ENCODE measurements at places on chromosomes 7 and 10.
A peak's percentile ranks its signal among the peaks of the same experiment; 100 is the strongest.

- DNase-seq = no peak
Measured at GRCh38 chr10:118642228-118642627, 46.8 kb upstream of the PRLHR start.

DNA sequence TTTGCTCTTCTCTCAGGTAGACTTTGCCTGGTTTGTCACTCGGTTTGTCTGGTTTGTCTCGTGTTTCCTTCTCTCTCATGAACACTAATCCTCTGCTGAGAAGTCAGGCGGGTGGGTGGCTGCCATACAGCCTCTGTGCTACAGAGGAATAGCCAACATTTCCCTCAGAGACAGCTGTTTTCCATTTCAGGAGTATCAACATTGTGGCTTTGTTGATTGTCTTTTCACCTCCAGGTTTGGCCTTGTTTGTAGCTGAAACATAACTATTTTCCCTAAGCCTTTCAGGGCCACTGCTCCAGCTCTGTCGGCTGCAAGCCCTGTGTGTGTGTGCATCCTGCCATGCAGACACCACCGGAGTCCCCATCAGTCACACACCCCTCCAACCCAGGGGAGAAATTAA is 122.8 kb downstream of the BAMBI start:
- no peak for DNase-seq

DNA sequence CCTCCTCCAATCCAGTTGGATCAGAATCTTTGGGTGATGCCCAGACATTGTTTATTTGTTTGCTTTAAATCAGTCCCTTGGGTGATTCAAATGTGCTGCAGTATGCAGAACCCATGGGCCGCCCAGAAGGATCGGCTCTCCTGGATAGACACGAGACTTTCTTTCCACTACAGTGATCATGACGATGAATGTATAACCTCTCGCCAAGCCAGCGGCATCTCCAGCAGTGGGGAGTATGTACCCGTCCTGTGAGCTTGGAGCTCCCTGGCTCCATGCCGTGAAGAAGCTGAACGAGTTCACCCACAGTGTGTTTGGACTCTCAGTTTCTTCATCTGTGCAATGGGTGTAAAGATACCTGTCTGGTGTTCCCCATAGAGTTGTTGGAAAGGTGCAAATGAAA is 162.3 kb downstream of the CAMK1D start:
- no peak for DNase-seq

DNA sequence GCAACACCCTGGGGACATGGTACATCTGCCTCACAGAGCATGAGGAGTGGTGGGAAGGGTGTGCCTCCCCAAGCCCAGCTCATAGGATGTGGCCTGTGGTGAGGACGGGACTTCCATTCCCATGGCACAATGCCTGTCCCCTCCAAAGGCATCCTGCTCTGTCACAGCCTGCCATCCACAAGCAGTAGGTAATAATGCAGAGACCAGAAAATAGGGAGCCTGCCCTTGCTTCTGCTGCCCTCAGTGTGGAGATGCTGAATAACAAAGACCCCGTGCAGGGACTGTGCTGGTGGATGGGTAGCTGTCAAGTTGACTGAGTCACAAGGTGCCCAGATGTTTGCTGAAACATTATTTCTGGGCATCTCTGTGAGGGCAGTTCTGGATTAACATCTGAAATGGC is 199.9 kb upstream of the GRB10 start:
- no peak for DNase-seq

DNA sequence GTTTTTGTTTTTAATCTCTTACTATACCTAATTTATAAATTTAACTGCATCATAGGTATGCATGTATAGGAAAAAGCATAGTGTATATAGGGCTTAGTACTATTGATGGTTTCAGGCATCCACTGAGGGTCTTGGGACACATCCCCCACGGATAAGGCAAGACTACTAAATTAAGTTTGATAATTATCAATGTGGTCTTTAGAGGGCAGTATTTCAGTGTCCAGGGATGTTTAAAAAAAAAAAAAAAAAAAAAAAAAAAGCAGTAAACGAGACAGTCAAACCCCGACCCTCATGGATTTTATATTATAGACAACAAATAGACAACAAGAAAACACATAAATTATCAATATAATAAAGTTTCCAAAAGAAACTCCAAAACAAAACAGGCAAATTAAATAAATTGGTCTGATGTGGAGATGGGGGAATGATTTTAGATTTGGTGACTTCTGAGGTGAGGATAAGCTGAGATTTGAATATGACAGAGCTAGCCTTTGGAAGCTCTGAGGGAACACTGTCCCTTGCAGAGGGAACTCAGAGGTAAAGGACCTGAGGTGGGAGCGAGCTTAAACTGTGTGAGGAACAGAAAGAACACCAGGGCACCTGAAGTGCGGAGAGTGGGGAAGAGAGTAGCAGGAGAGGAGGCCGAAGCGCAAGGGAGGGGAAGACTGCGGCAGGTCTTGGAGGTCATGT is 14.8 kb downstream of the ACSM6 start:
- no peak for DNase-seq

DNA sequence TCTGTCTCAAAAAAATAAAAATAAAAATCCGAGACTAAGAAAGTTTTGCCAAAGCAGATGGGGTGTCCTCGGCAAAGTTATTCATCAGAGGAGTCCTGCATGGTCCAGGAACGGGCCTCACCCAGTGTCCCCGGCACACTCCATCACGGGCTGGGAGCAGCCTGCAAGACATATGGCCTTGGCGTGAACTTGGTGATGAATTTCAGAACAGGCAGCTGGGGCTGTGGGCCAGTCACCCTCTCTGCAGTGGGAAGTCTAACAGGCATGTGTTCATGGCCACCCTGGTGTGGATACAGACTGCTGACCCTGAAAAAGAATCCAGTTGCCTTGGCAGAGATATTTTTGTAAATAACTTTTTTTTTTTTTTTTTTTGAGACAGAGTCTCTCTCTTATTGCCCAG is 34.7 kb downstream of the NPTX2 start:
- DNase-seq = no peak

GRCh38 chr7:100539436-100540006 is 518 bp downstream of the AGFG2 start:
- DNase-seq = no peak

- peak; percentile 90 for DNase-seq
Measured at GRCh38 chr10:6580279-6581029, 378 bp upstream of the PRKCQ start.

DNA sequence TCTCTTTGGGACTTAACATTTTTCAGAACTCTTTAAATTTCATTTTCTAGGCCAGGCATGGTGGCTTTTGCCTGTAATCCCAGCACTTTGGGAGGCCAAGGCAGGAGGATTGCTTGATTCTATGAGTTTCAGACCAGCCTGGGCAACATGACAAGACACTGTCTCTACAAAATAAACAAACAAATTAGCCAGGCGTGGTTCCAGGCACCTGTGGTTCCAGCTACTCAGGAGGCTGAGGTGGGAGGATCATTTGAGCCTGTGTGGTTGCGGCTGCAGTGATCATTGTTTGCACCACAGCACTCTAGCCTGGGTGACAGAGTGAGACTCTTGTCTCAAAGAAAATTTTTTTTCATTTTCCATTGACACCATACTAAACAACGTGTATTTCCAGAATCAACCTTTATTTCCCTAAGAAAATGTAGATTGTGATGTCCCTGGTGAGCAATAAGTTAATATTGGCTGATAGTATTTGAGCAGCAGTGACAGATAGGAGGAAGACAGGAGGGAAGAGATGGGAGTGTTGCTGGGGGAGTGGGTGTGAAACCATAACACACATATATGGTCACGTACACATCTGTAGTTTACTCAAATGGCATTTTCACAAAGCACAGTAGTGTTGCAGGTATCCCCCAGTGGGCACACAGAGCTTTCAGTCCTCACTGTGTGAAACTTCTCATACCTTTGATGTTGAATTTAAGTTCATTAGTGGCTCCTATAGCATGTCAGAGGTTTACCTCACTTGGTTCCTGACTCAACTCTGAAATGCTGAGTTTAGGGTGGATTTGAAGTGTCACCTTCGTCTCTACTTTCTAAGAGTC is 205.6 kb downstream of the AUTS2 start:
- no peak for DNase-seq

GRCh38 chr10:63213489-63213888 is 80.4 kb downstream of the NRBF2 start:
- no peak for DNase-seq

DNA sequence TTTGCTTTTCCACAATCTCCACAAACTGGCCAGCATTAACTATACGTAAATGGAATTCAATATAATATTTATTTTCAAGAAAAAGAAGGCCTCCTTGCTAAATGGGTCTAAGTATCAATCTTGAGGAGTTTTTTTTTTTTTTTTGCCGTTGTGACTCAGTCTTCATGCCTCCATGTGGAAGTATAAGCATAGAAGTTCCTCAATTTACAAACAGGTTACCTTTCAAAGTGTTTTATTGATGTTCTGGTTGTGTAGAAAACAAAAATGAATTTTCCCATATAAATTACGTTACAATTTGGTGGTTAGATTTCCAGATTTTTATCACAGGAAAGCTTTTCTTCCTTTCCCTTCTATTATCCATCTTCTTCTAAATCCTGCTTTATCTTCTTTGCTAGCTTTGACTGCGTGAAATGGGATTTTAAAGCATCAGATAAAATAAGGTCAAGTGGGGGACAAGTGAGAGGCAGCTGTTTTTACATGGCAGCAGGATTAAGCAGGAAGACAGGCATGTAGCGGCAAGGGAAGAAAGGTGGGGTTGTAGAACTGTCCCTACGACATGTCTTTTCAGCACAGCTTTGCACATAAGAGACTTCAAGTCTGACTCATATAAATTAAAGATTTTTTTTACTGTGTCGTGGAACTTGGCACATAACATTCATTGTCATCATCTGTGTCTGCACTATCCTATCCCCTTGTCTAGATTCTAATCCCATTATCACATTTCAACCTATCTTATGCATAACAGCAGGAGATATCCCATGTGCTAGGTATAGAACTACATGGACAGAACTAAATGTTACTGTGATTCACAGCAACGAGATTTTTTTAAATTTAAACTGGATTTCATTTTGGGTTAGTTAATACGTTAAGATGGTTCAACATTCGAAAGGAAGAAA is 135.3 kb upstream of the FAM3C start:
- no peak for DNase-seq

DNA sequence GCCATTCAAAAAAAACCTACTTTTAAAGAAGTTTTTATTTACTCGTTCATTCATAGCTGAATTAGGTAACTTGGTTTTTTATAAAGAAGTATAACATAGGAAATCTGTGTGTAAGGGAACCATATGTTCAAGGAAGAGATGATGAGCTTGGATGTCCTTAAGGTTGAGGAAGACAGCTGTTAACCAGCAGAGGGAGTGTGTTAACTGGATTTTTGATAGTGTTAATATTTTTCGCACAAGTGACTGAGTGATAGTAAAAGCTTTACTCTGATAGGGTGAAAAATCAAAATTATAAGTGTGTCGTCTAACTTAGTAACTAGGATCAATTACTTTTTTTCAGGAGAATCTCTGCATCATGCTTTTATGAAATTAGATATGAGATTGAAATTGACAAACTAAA is 134.7 kb downstream of the ARL5B start:
- no peak for DNase-seq
